ENCODE measurements at places on chromosomes 1 and 21. TPM values are rescaled to one million over a fixed set of nuclear protein-coding genes. Genes with fewer than 3 reads are reported as not detected.

- H3K36me3 ChIP-seq, result no peaks in the 10 kb centered on the region
- H3K27me3 ChIP-seq, result no peaks in the 10 kb centered on the region
- no peak for DNase-seq
- H3K4me1 ChIP-seq, result peaks cover 11% of the 10 kb centered on the region
- no peak overlapping the region for H3K27ac ChIP-seq
Observed at GRCh38 chr1:53619367-53620060, 119.5 kb downstream of the GLIS1 start.

- no peaks in the 10 kb centered on the region for H3K4me1 ChIP-seq
- no peak for DNase-seq
- H3K27me3 ChIP-seq, result no peaks in the 10 kb centered on the region
- H3K27ac ChIP-seq, result no peak overlapping the region
- H3K36me3 ChIP-seq, result peaks cover 8% of the 10 kb centered on the region
- H3K4me3 ChIP-seq, result no peak overlapping the region
Observed at GRCh38 chr1:202329891-202330290, 11.8 kb downstream of the UBE2T start.

CTSK gene
- total RNA-seq, result 7.7 TPM

TPTE gene
- total RNA-seq, result not detected

Data from IMR-90 (cell line).